ENCODE measurements at places on chromosomes 2 and 18.

DNA sequence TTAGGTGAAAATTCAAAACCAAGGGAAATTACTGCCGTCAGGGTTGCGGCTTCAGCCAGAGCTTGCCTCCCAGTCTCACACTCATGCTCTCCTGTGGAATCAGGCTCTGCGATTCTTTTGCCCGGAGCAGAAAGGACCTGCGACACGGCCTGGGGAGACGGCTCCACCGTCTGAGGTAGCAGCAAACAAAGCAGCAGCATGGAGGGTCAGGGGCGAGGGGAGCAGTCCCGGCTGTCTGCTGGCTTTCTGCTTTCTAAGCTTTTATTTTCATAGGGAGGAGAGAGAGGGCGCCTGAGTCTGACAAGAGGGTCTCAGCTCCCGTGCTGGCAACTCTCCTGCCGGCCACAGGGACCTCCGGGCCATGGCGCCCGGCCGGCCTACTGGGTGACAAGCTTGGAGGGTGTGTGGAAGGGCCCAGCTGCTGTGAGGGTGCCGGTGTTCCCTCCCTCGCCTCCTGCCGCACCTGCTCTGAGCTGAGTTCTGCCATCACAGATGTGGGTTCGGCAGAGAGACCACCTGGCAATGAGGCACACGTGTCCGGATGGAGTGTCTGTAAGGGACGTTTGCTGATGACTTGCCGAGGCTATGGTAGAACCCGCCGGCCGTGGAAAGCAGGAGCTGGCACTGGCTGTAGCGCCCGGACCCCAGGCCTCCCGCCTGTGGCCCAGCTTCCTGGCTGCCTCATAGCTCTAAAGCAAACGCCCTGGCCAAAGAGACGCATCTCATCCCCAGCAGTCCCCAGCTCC is 66.2 kb upstream of the CTDP1 start:
- no peak for DNase-seq

DNA sequence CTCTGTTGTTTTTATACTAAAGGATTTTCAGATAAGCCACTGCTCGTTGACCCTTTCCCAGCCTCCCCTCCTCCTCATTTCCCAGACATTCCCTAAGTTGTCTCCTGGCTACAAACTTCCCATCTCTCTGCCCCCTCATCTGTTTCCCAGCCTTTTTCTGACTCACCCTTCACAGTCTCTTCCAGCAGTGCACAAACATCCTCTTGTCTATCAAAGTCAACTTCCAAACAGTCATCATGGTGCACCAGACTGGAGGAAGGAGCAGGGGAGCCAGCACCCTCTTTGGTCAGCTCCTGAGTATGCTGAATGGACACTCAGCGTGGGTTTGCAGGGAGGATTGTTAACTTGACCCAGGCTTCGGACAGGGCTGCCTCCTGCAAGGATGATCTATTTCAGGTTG is 26.6 kb upstream of the SPRED2 start:
- DNase-seq, result no peak

GRCh38 chr2:205692104-205692503 is 9.8 kb downstream of the NRP2 start:
- no peak for DNase-seq

- no peak for DNase-seq
Observed at GRCh38 chr2:33577668-33578067, 21.4 kb downstream of the FAM98A start.

DNA sequence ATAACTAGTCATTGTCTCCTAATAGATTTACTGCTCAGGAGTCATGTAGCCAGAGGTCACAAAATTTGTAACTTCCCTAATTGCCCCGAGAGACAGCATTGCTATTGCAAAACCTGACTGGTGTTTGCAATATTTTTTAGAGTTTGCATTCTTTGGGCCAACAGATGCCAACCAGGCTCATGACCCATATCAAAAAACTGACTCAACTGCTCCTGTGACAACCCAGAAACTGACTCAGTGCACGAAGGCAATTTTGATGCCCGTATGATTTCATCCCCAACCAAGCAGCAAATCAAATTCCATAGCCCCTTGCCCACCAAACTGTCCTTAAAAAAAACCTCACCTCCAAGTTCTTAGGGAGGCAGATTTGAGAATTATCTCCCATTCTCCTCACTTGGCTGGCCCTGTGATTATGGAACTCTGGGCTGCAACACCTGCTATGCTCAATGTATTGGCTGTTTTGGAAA is 951.3 kb downstream of the TSN start:
- no peak for DNase-seq

DNA sequence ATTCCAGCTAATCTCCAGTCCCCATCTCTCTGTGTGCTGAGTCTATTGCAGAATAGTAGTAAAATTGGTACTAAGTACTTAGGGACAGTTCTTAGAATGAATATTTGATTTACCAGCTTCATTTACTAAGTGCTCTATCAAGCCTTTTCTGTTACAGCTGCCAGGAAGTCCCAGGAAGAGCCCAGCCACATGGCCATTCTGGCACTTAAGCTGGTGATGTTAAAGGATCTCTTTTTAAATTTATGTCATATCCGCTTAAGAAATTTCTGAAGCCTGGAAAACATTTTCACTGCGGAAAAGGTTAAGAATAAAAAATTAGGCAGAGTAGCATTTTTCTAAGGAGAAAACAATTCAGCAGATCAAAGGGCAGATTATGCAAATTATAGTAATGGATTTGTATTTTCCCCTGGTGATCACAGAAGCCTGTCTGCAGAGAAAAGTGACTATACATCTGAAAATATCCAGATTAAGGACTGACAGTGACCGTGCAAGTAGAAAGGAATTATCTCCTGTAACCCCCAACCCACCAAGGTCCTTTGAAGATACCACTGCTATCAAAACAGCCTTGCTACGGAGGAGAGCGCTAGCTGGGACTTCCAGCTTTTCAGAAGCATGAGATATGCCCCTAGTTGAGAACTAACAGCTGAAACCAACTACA is 260.8 kb downstream of the SH3BP4 start:
- DNase-seq, result no peak

GRCh38 chr2:151350579-151351195 is 6.7 kb upstream of the TNFAIP6 start:
- DNase-seq, result no peak

DNA sequence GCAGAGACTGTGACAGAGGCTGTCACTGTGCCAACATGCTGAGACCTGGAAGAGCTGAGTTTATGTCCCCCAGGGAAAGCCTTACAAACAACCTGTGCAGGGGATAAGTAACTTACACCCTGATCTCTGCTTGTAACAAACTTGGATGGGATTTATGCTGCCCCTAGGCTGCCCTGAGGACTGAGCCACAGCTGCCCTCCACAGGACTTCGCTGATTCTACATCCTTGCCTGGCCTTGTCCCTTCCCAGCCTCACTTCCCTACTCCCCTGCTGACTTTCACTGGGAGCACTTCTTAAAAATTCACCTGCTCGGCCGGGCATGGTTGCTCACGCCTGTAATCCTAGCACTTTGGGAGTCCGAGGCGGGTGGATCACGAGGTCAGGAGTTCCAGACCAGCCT is 45.9 kb upstream of the ASAP2 start:
- no peak for DNase-seq

DNA sequence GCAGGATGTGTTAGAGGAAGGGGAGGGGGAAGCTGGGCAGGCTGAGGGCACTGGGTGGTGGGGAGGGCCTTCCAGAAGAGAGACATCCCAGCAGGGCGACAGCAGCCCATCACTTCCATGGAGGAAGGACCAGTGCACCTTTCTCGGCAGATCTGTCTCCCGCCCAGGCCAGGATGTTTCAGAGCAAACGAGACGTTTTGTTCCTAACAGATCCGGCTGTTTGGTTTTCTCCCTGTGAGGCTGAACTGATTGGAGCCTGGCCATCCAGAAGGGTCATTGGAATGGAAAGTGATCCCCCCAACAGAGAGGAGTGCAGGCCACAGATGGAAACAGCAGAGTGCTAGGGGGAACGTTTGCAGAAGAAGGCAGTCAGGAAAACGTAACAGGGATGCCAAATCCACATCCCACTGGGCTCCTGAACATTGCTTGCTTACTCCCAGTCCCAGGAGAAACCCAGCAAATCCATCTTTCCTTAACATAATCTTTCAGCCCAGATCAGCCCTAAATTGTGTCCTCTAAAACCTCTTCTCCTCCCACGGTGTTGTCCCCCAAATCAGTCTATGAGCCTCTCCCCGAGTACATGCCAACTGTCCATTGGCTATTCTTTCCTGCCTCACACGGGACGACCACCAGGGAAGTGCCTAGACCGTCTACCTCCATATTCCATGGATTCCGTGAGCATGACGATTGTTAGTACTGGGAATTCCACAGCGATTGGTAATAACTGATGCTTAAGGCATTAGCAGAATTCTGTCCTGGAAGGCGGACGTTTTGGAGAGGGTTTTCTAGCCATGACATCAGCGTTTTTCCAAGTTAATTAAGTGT is 126.8 kb downstream of the SEPTIN10 start:
- DNase-seq, result no peak

- DNase-seq, result no peak
Observed at GRCh38 chr2:235727174-235727573, 233.3 kb downstream of the AGAP1 start.

GRCh38 chr18:1094409-1094808 is 189.7 kb downstream of the ADCYAP1 start:
- no peak for DNase-seq

- DNase-seq, result no peak
Observed at GRCh38 chr18:9627642-9628041, 13.3 kb upstream of the PPP4R1 start.
